ENCODE measurements at places on chromosomes 2 and 18.

GRCh38 chr2:197705912-197706838, 1.0 kb downstream of the MARS2 start:
- DNase-seq: peak; percentile 37

GRCh38 chr2:235592430-235592829, 98.6 kb downstream of the AGAP1 start:
- no peak for DNase-seq

DNA sequence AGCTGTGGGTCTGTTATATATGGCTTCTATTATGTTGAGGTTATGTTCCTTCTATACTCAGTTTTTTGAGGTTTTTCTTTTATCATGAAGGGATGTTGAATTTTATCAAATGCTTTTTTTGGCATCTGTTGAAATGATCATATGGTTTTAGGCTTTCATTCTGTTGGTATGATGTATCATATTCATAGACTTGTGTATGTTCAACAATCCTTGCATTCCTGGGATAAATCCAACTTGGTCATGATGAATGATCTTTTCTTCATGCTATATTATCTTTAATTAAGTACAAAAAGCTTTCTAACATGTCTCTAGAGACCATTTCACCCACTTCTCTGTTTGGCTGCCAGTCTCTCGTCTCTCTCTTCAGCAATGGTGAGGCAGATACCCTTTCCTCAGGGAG, 54.2 kb downstream of the MDH1 start:
- DNase-seq: no peak

GRCh38 chr2:32812316-32812715, 134.4 kb upstream of the LTBP1 start:
- no peak for DNase-seq

DNA sequence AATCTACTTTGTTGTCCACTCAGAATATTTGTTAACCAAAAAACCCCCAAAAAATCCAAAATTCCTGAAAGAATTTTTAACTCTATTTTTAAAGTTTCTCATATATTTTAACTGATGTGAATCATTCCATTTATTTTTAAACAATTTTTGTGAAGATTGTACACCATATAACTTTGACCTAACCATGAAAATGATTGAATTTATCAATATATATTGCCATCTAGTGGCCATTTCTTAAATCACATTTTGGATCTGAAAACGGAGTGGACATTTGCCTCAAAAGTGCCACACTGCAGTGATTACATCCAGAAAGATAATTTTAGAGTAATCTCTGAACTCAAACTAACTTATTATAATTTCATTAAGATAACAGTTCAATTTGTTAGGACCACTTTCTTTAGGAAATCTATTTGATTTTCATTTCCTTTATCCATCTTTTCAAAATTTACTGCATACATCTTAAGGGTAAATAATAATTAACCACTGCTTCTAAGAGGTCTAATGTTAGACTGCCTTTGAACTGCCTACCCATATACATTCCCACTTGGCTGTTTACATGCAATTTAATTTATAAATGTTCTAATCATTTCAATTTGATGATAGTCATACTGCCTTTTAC, 71.1 kb downstream of the DSC3 start:
- DNase-seq: peak; percentile 14

GRCh38 chr2:47002031-47002430, 86.4 kb upstream of the MCFD2 start:
- DNase-seq: no peak

DNA sequence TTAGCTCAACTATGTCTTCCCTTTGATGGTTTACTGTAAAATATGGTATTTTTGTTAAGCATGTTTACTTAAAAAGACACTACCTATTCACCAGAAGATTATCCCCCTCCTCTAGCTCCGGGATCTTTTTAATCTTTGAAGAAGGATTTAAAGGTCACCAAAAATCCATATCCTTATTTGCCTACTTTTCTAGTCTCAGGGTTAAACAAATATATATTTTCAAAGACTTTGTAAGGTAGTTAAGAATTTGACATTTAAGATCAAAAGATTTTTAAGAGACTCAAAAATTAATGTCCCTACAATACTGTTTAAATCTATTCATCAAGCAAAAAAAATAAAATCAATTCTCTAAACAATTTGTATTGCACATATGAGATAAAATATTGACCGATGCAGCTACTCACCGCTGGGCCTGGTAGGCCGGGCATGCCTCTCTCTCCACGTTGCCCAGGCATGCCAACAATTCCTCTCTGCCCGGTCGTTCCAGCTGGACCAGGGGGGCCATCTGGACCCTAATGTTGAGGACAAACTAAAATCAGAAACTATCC, 76.1 kb downstream of the COL3A1 start:
- no peak for DNase-seq

DNA sequence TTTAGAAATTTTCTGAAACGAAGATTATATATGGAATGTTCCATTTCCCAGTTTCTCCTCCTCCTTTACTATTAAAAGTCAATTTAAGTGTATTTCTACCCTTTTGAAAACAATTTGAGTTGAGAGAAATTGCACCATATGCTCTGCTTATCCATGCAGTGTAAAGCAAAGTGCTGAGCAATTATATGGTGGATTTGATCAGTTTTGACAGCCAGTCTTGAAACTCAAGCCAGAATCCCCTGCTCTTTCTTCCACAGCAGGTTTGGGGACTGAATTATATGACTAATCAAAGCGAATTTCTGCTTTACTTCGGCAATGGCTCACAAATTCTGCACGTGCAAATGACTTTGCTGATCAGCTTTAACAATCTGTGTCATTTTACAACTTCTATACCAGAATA, 1183.6 kb downstream of the LRP1B start:
- DNase-seq: no peak

DNA sequence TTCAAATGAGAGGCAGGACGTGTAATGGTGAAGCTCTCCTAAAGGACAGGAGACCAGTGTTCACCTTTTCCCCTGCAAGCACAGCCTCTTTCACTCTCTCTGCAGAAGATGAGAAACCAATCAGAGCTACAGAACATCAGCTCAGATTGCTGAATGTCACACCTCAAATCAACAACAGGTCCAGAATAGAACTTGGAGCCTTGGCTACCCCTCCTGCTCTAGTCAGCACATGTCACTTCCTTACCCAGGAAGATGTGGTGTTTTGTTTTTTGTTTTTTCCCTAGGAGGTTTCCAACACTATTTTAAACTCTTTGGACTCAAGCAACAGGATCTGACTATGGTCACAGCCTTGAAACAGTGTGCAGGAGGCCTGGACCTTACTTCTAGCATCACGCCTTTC, 41.3 kb upstream of the PCBP1 start:
- DNase-seq: no peak

DNA sequence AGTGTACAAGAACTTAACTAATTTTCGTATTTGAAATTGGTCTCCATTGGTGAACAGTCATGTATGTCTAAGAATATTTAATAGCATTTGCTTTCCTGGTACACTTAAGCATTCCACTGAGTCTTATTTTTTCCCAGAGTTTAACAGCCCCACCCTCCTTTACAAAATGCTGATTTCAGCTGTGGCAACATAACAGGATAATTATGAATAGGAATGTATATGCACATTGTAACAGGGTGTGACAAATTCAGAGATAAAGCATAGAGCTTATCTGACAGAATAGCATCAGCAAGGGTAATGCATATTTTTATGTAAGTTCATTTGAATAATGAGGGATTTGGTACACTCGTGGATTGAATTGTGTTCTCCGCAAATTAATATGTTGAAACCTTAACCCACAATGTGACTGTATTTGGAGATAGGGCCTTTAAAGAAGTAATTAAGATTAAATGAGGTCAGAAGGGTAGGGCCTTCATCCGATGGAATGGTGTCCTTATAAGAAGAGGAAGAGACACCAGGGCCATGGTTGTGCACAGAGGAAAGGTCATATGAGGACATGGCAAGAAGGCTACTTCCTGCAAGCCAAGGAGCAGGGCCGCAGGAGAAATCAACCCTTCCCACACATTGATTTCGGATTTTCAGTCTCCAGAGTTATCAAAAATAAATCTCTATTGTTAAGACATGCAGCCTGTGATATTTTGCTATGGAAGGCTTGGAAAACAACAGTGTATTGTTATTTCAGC, 439.7 kb upstream of the CDH20 start:
- DNase-seq: no peak

- DNase-seq: peak; percentile 97
These were observed 27.0 kb downstream of the DNMT3A start for GRCh38 chr2:25314514-25315315.

DNA sequence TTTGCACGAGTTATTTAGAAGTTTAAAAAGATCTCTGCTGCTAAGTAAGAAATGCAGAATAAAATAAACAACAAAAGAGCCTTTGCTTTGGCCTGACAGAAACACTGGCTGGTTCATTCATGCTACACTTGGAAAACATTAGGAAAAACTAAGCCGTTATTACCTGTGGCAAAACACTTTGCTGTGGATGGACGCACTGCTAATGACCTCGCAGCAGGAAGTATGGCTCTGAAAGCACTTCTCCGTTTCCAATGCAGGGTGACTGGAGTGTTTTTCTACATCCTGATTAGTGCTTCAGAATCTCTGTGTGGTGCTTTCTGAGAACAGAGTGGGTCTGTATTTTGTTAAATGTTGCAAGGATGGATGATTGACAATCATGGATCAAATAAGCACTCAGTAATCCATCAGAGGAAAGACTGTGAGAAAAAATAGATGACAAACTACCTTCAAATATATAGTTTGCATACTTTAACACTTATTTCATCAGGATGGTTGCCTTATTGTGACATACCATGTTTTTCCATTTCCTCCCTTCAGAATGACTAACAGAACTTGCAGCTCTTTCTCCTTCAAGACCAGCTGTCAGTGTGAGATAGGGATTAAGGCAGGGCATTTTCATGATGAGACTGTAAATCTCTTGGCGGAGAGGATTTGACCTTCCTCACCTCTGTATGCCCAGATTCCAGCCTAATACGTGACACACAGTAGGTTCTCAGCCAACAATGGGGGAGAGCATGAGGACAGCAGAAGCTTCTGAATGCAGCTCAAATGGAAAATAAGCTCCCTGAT, 38.0 kb downstream of the LINC00305 start:
- no peak for DNase-seq

- DNase-seq: no peak
These were observed 60.2 kb upstream of the MAP4K3 start for GRCh38 chr2:39497082-39497801.

DNA sequence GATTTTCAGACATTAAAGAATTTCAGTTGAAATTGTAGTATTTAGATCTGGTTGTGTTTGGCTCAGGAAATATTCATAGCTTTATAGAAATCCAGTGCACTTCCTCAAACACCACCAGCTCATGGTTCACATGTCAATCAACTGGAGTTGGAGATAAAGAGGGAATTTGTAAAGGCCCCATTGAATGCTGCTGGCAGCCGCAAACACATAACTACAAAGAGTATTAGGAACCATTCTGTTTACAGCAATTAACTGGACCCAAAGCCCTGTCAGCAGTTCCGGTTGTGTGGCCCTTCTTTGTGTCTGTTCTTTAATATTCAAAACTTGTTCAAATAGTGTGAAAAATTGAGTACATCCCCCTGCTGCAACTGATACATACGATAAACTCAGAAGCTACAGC, 107.4 kb upstream of the LRRTM4 start:
- DNase-seq: no peak

DNA sequence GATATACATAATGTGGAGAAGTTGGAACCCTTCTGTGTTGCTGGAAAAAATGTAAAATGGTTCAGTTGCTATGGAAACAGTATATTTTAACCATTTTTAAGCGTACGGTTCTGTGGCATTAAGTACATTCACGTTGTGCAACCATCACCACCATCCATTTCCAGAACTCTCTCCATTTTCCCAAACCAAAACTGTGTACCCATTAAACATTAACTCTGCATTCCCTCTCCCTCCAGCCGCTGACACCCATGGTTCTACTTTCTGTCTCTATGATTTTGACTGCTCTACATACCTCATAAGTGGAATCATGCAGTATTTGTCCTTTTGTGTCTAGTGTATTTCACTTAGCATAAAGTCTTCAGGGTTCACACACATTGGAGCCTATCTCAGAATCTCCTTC, 67.3 kb downstream of the LDLRAD4 start:
- no peak for DNase-seq

- DNase-seq: no peak
These were observed 107.0 kb downstream of the FMNL2 start for GRCh38 chr2:152441961-152442360.

DNA sequence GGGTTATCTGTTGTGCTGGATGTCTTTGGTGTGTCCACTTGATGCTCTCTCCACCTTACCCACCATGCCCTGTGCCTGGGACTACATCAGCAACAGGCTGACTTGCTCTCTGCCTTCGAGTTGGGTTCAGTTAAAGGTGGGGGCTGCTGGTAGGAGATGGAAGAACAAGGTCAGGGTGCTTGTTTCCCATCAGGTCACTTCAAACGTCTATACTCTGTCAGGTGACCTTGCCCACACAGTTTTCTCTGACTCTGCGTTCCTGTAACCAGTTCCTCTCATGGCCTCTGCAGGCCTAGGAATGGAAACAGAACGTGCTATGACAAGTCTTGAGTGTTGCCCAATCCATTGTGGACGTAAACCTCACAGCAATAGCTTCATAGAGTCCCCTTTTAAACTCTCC, 38.4 kb upstream of the PAPOLG start:
- no peak for DNase-seq

- DNase-seq: no peak
These were observed 140.6 kb downstream of the EN1 start for GRCh38 chr2:118706844-118707243.

DNA sequence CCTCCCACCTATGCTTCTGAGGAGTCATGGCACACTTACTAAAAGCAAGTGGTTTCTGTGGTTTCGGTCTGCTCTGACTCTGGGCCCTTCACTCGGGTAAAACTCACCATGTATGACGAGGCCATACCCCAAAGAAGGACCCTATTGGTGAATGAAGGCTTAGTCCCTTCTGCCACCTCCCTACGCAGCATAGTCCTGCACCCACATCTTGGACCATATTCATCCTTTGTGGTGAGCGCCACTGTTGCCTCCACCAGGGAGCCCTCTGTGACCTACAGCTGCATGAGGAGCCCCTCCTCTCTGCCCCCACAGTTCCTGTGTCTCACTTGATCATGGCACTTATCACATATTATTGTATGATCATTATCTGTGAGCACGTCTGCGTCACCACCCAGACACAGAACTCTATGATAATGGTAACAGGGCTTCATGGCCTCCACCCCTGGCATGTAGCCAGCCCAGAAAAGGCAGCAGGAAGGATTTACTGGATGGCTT, 113.3 kb downstream of the TFCP2L1 start:
- peak; percentile 68 for DNase-seq

Measured in SK-N-SH (cell line).